ENCODE measurements at places on chromosomes 16 and 17. TPM values are rescaled to one million over a fixed set of nuclear protein-coding genes. Genes with fewer than 3 reads are reported as not detected.

Gene FOXN1
- total RNA-seq, result not detected

Gene WNT9B
- total RNA-seq, result 0.74 TPM

Gene SLC16A6
- total RNA-seq, result 8.4 TPM

Gene MAF
- 100 TPM for total RNA-seq

Gene TSPAN10
- 0.29 TPM for total RNA-seq

- DNase-seq, result no peak
Observed at GRCh38 chr16:56874800-56875199, 9.8 kb downstream of the SLC12A3 start.

- no peak for DNase-seq
Observed at GRCh38 chr16:28039493-28039892, 24.0 kb downstream of the GSG1L start.

DNA sequence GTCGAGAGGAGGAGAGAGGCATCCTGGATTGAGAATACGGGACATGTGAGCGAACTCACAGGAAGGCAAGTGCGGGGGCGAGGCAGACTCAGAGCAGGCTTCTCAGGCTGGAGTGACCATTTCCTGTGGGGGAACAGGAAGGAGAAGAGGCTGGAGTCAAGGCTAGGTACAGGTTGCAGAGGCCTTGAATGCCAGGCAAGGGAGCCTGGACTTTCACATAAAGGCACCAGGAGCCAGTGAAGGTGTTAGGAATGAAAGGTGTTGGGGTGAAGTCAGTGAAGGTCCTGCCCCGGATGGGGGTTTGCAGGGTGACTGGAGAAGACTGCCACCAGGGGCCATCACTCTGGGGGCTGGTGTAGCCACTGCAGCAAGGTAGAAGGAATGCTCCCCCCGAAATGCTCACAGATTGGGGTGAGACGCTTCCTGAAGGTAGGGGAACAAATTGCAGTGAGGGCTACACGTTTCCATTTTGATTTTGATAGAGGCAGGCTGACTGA lies 5.3 kb upstream of the GPRC5C start:
- no peak for DNase-seq

GRCh38 chr16:31714903-31715504 lies 158.6 kb upstream of the ZNF267 start:
- DNase-seq, result no peak

- DNase-seq, result no peak
Observed at GRCh38 chr16:55280587-55280986, 43.4 kb upstream of the IRX6 start.

GRCh38 chr17:44304651-44305050 lies 3.8 kb upstream of the RUNDC3A start:
- DNase-seq, result no peak

Measured in mesenteric fat pad (tissue), 1 donor.